Epithelial cell of proximal tubule (primary cell): ENCODE measurements at places on chromosomes 2 and 18. TPM values are rescaled to one million over a fixed set of nuclear protein-coding genes. Genes with fewer than 3 reads are reported as not detected.

The MYCN gene
- 0.51 and 3.0 TPM in 2 replicates for total RNA-seq

The SMCHD1 gene
- total RNA-seq: 25.9 and 32.8 TPM in 2 replicates

The CDCA7 gene
- total RNA-seq: 34.7 and 55.4 TPM in 2 replicates

The PXDN gene
- 195 and 197 TPM in 2 replicates for total RNA-seq

GRCh38 chr18:51630706-51631105 is 433.2 kb upstream of the MEX3C start:
- no peak for DNase-seq

GRCh38 chr18:46333431-46334135 is 229.4 kb downstream of the HAUS1 start:
- no peak for DNase-seq

- no peak for DNase-seq
Observed at GRCh38 chr2:117858336-117858735, 43.8 kb downstream of the DDX18 start.

DNA sequence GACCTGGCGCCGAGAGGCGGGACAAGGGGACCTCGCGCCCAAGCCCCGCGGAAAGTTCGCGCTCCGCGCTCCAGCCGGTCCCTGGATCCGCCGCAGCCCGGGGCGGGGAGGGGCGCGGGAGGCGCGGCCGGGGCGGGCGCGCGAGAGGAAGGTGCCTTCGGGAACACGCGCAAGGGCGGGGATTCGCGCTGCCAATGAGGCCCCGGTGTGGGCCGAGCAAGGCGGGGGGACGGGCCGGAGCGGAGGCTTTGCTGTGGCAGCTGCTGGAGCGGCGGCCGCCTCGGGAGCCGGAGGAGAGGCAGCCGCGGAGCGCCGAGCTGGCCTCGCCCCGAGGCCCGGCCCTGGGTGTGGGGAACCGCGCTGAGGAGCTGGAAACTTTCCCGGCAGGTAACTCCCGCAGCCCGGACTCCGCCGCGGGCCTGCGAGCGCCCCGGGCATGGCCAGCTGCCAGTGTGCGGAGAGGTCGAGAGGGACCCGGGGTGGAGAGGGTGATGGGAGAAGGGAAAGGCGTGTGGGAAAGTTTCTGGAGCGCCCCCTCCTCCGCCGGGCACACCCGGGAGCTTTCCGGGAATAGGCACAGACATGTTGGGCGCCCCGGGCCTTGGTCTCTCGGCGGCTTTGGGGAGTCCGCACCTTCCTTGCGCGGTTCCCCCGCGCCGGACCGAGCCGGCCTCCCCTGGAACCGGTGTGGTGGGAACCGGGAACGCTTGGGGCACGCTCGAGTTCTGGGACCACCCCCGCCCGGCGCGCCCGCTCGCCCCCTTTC is at the start of gene TANC1:
TSS of gene TANC1 (plus strand) at position 245 of the 766 bp plus-strand sequence. CDS start 97,271 bp downstream, outside the sequence.
- no peak for DNase-seq
